ENCODE measurements at places on chromosomes 16 and 17.

- DNase-seq: peak; percentile 41
These were observed at the start of gene RPRML for GRCh38 chr17:46979147-46979863. Gene RPRML (minus strand): TSS chr17:46979253. CDS start chr17:46979007, 246 bp downstream.

DNA sequence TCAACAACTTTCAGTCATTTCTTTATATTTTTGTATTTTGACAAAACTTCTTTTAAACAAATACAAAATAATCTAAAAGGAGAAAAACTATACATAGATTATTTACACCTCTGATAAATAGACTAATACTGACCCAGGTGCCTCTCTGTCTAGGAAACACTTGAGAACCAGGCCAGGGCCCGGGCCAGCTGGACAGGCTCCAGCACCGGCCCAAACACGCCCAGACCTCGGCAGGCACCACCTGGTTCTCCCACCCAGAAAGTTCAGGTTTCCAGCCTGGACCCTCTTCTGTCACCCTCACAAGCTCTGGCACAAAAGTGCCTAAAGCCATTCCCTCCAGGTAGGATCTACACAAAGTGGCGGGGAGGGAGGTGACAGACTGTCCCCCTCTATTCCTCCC is 97.0 kb upstream of the DNAH17 start:
- no peak for DNase-seq

GRCh38 chr16:51019617-51020016 is 131.5 kb downstream of the SALL1 start:
- DNase-seq: no peak

- DNase-seq: no peak
These were observed 2.2 kb downstream of the C16orf92 start for GRCh38 chr16:30025156-30025555.

DNA sequence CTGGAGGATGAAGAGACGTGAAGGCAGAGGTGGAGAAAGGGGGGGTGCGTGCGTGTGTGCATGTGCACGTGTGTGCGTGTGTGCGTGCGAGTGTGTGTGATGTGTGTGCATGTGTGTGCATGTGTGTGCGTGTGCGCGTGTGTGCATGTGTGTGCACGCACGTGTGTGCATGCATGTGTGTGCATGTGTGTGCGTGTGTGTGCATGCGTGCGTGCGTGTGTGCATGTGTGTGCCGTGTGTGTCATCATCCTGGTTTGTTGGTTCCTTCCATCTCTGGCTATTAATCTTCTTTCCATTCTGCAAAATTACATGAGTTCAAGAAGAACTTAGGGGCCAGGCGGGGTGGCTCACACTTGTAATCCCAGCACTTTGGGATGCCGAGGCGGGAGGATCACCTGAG is 17.0 kb upstream of the RPL38 start:
- no peak for DNase-seq

DNA sequence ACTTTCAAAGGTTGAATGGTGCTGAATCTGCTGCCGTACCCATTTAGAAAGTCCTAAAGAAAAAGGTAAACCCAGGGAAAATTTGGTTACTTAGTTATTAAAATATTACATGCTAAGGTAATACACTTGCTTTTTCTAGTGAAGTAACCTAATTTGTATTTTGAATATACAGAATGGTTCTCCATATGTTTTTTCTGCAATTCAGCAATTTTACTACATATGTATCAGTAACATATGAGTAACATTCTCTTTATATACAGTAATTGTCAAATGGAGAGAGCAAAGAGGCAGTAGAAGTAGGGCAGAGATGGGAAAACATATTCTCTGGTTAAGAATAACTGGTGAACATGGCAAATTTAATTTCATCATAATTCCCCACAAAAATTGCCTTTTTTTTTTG is 95.1 kb upstream of the NACA2 start:
- no peak for DNase-seq

DNA sequence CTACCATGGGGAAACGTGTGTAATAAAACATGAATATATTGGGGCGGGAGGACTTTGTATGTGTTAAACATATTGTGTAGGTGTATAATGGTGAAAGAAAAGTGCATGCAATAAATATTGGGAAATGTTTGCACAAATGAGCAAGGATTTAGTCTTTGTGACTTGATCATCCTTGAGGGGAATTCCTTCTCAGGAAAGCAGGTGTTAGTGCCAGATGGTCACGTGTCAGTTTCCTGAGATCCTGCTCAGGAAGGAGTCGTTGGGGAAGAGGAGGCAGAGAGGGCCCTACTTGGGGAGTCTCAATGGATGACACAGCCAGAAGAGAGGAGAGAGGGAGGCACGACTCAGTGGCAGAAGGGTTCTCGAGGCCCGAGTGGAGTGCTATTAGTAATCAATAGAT is 53.2 kb downstream of the MSI2 start:
- no peak for DNase-seq

DNA sequence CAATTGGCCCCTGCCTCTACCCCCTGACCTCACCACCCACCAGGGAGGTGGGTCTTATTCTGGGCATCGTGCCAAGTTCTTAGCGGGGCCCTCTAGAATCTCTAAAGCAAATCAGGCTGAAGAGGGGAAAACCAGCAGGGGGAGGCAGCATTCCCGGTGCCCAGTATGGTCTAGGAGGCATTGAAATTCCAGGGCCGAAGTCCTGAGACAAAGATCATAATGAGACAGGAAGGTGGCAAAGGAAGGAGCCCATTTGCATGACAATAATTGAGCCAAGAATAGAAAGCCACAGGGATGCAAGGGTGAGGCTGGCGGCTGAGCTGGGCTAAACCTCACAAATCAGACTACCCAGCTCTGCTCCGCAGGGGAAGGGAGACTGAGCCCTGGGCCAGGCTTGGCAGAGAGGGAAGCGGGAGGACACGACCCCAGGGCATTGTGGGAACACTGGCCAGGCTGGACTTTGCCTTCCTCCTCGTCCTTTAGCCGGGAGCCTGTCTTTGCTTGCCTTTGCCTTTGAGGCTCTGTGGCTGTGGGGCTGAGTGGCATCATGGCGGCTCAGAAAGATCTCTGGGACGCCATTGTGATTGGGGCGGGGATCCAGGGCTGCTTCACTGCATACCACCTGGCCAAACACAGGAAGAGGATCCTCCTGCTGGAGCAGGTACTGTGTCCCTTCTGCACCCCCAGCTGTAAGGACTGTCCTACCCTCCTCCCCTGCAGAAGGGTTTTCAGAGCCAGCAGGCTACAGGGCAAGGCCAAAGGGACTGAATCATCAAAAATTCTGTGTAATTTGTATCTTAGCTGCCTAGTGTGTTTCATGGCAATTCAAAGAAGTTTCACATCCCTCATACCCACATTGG is at the start of gene PIPOX:
PIPOX (plus strand) TSS at position 463 of the 860 bp plus-strand sequence; CDS start at position 548, 85 bp downstream.
- no peak for DNase-seq

GRCh38 chr16:56353054-56353921 is 72.1 kb downstream of the AMFR start:
- DNase-seq: no peak

- DNase-seq: no peak
These were observed 396.3 kb downstream of the SLC39A11 start for GRCh38 chr17:72696156-72696555.

DNA sequence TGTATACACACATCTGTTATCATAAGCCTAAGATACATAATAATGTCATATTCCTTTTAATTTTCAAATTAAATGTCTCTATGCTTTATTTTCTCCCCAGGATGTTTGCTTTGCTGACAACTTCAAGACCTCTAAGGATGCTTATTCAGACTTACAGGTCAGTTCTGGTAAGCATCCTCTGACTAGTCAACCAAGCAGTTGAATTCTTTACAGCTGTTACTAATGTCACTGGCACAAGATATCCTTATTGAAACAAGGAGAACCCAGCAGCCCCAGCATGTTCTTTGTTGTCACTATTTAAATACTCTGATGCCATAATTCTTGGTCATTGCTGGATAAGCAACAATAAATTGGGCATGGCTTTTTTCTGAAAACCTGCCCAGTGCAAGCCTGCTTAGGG is 232.3 kb upstream of the PMFBP1 start:
- no peak for DNase-seq

DNA sequence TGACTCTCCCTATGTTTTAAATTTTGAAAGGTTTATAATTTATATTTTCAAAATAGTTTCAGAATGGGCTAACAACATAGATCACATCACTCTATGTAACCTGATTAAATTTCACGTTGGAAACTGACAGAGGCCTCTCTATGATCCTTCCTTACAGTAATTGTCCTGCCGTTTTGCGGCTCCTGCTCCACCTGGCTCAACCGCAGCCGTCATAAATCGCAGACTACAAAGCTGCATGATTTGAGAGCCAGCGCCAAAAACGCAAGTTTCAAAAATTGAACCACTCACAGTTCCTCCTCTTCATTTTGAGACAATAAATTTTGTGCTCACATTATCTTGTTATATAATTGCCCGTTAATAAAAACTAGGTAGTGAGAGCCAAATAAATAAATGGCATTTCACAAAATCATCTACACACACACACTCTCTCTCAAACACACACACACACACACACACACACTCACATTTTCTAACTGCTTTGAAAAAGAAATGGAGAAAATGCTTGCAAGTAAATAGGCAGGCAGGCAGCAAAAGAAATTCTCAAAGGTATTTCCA is 263.1 kb upstream of the PSMD7 start:
- DNase-seq: no peak

DNA sequence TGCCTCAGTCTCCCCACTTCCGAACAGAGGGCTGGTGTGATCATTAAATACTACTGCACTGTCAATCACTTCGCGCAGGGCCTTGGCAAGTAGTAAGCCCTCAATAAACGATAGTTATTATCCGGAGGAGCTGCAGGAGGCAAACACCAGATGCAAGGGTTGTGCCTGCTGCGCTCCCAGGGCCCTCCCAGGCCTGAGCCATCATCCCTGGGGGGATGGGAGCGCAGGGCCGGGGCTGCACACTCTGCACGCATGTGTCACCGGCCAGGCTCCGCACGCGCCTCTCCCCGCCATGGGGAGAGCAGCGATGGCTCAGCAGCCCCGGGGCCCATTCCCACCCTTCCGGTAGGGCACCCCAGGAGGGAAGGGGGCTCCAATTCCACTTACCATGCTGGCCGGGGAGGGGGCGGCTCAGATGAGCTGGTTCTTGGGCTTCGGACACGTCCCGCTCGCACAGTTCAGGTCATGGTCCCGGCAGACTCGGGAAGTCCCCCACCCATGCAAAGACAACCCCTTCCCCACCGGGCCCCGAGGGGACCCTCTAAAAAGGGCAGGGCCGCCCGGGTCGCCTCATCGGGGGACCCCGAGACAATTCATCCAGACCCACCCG is 681 bp downstream of the XPO6 start:
- peak; percentile 20 for DNase-seq

GRCh38 chr17:17682293-17682736 is 1.1 kb downstream of the RAI1 start:
- DNase-seq: no peak

DNA sequence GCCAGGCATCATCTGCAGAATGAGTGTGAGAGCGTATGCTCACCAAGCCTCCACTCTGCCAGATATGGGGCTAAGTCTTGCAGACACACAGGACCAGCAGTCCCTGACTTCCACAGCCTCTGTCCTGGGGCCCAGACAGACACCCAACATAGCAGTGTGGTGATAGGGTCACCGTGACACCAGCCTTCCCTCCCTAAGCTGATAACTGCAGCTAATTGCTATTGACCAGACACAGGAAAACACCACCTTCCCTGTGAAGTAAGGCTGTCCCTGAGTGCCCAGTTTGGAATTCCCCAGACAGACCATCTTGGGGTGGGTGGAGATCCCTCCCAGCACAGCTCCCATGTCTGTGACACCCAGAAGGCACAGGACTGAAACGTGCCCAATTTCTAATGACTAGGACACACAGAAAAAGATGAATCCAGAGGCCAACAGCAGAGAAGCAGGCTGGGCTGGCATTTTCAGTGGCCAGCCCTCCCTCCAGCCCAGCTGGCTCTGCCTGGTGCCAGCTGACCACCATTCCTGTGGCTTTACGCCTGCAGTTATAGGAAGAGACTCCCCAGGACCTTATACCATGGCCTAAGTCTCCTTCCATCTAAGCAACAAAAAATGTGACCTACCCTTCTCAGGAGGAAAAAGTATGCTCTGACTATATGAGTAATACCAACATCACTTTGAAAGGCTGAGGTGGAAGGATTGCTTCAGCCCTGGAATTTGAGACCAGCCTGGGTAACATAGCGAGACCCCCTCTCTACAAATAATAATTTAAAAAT is 30.3 kb downstream of the ATPAF2 start:
- DNase-seq: no peak

DNA sequence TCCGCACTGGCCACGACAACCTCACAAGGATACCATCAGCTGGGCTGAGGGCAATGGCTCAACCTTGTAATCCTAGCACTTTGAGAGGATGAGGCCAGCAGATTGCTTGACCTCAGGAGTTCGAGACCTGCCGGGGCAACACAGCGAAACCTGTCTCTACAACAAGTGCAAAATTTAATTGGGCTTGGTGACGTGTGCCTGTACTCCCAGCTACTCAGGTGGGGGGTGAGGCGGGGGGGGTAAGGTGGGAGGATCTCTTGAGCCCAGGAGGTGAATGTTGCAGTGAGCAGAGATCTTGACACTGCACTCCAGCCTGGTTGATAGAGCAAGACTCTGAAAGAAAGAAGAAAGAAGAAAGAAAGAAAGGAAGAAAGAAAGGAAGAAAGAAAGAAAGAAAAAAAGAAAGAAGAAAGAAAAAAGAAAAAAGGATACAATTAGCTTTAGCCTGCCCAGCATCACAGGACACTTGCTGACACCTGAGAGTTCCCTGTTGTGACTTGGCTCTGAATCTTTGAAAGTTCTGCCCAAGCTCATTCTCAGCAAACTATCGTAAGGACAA is 5.2 kb upstream of the MT1E start:
- no peak for DNase-seq

DNA sequence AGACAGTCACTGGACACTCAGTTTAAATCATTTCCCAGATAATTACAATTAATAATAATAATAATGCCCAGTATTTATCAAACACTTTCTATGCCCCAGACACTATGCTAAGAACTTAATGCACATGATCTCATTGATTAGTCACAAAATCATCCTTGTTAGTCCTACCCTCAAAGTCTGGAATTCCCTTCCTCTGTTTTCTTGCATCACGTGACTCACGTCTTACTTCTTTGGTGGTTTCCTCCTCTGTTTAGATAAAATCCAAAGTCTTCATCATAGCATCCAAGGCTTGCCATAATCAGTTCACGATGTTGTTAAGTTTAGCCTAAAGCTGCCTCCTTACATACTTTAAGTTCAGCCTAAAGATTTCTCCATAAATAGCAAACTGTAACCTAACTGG is 471.9 kb downstream of the PMP22 start:
- DNase-seq: no peak
